Activated CD4-positive, alpha-beta memory T cell treated with anti-CD3 and anti-CD28 coated beads for 36 hours (primary cell): ENCODE measurements at places on chromosomes 3 and 15.
A peak's percentile ranks its signal among the peaks of the same experiment; 100 is the strongest.

- no peak for DNase-seq
Measured at GRCh38 chr3:58562498-58562897, 14.7 kb downstream of the FAM107A start.

DNA sequence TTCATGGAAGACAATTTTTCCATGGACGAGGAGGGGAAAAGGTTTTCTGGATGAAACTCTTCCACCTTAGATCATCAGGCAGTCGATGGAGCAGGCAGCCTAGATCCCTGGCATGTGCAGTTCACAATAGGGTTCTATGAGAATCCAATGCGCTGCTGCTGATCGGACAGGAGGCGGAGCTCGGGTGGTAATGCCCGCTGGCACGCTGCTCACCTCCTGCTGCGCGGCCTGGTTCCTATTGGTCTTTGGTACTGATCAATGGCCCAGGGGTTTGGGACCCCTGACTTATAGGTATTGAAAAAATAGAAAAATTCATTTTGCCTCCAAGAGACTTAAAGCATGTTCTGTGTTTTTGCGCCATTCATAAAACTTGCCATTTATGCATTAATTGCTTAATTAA lies 793.9 kb upstream of the NR2F2 start:
- DNase-seq, result no peak

- no peak for DNase-seq
Measured at GRCh38 chr3:105653166-105653565, 215.6 kb downstream of the CBLB start.

DNA sequence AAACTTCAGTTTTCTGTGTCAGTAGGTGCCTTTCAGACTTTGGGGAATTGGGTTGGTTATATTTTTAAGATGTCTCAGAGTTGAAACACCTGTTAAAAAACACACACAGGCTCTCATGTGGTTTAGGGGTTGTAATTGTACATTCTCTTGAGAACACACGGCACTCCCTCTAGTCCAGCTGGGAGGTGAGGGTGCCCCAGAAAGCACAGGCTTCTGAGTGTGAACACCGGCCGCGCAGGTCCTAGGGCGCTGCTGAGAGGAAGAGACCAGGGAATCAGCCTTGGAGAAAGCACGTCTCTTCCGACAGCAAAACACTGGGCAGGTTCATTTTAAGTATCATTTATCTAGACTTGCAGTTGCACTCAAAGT lies 68.0 kb upstream of the RPL35A start:
- DNase-seq, result no peak

DNA sequence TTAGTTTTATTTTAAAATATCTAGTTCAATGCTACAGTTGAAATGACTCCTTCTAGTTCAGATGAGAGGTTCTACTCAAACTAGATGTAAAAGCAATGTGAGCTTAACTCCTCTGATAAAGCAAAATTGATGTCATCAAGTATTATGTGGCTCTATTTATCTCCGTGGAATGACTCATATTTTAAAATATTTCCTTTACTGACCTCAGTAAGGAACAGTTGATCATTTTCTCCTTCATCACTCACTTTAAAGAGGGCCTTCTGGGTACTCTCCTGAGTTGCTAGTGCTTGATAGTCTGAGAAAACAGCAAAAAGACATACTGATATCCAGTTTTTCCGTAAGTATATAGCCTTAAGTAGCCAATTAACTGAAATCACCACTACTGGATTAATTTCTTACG lies 1099.3 kb downstream of the ROBO2 start:
- DNase-seq, result no peak

GRCh38 chr3:178419071-178419470 lies 117.2 kb upstream of the KCNMB2 start:
- no peak for DNase-seq

- no peak for DNase-seq
Measured at GRCh38 chr3:147421184-147421912, 12.2 kb downstream of the ZIC1 start.

DNA sequence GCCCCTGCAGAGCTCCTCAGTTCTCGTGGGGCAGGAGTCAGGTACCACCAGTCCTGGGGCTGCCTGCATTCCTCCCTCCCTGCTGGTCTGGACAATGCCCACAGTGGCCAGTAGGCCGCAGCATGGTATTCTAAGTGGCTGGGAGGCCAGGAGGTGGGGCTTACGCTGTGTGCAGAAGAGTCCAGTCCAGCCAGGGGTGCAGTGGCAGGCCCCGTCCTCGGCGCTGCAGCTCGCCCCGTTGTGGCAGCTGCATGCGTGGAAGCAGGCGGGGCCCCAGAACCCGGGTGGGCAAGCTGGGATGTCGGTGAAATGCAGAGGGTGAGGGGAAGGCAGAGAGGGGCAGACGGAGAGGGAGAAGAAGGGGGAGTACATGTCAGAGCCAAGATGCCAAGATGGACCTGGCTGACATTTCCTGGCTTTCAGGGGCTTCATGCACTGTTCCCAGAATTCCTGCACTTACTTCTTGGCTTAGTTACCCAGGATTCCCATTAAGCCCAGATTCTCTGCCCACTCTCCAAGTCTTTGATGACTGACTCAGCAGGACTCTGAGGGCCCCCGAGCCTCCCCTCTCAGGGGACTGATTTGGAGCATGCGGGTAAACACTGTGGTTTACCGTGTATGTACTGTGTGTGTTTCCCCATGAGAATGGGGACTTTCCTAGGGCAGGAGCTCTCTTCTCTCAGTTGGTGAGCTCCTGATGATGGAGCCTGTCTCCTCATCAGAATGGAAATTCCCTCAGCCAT lies 47.5 kb downstream of the RAB11A start:
- DNase-seq, result peak; percentile 72
